Fibroblast of skin of right quadriceps (primary cell): ENCODE measurements at places on chromosomes 12 and 14.

DNA sequence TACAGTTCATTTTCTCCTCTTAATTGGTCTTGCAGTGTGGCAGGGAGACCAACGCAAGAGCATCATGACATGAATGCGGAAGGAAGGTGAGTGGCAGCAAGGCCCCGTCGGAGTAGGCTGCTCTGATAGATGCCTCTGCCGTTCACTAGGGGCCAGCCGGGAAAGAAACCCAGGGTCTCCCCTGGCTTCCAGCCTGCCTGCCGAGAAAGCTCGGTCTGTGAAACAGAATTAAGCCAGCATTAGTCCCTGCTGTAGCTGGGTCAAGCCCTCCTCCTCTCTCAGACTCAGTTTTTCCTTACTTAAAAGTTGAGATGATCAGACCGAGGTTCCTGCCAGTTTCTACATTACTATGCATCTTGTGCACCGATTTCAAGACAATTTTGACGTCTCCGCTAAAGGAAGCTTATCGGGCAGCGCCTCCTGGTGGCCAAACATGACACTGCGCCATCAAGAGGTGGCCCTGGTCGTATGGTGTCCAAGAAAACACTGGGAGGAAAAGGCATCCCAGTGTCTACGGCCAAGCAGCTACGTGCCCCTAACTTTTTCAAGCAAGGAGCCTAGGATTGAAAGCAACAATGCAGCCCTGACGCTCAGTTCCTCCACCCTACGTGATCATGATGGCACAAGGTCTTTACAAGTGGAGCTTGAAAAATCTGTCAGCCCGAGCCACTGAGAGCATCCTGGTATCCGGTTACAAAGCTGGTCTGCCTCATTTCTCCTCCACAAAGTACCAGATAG lies 131.6 kb downstream of the KSR2 start:
- DNase-seq = peak; percentile 76

GRCh38 chr12:25755971-25756260 lies 202.6 kb upstream of the RASSF8 start:
- DNase-seq = no peak

- peak; percentile 15 for DNase-seq
These were observed 29.7 kb downstream of the LGR5 start for GRCh38 chr12:71469258-71469750.

DNA sequence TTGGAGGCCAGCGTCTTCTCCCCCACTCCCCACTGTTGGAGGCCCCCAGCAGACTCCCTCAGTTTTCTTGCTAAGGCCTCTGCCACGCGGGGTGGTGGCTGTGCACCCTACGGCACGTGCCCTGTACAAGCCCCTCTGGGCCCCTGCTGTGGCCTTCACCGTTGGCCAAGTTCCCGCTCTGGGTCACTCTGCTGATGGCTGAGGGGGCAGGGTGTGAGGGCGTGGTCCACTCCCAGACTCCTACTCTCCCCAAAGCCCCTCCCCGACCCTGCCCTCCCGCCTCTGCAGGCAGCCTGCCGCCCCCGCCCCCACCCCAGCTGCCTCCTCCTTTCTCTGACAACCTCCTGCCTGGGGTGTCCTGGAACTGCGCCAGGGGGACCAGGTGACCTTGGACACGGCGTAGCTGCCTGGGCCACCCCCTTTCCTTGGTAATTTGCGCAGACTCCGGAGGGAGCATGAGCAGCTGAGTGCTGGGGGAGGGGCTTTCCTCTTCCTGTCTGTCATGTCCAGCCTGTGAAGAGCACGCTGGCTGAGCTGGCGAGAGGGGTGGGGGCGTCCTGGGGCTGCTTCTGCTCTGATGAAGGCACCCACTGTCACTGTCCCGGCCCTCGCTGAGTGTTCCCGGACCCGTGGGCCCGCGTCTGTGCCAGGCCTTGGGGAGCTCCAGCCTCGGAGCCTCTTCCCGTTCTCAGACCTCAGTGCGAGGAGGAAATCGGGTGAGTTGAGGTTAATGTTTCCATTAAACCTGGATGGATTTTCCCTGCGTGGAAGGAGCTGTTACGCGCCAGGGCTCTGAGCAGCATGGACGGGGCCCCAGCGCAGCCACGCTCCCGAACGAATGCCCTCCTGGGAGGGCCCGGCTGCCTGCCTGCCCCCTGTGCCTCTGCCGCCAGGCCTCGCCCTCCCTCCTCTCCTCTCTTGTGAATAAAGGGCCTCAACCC lies 85.0 kb downstream of the KIF26A start:
- DNase-seq = peak; percentile 9

- DNase-seq = peak; percentile 10
These were observed 5.9 kb upstream of the ORAI1 start for GRCh38 chr12:121620333-121620891.
